ENCODE measurements at places on chromosomes 1 and 21.

GRCh38 chr1:55309053-55309452 lies 93.9 kb upstream of the USP24 start:
- DNase-seq: no peak

DNA sequence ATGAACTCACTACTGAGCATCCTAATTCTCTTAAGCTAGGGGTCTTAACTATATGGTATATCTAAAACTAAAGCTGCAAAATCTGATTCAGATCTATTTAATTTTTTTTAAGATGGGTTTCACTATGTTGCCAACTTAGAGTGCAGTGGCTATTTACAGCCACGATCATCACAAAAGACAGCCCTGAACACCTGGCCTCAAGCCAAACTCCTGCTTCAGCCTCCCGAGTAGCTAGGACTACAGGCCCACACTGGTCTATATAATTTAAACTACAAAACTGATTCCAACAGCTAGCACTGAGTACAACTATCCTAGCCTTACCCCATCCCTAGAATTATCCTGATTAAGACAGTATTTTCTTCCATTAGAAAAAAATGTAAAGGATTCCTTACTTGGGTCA lies 37.1 kb downstream of the EIF4G3 start:
- DNase-seq: no peak

DNA sequence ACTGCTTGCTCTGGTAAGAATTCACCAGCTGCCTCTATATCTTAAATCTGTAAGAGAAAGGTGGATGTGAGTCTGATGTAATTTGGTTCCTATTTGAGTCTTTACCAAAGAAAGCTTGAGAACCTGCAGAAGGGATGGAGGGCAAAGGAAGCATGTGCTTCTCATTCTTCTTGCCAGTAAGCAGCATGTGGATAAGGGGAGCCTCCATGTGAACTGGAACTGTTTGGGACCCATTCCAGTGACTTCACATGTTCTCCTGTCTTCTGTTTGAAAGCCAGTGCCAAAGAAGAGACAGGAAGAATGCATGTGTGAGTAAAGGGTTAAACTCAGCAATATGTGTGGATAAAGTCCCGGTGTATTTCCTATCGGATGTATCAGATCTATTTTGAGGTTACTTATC lies 119.6 kb upstream of the ADGRL2 start:
- no peak for DNase-seq

DNA sequence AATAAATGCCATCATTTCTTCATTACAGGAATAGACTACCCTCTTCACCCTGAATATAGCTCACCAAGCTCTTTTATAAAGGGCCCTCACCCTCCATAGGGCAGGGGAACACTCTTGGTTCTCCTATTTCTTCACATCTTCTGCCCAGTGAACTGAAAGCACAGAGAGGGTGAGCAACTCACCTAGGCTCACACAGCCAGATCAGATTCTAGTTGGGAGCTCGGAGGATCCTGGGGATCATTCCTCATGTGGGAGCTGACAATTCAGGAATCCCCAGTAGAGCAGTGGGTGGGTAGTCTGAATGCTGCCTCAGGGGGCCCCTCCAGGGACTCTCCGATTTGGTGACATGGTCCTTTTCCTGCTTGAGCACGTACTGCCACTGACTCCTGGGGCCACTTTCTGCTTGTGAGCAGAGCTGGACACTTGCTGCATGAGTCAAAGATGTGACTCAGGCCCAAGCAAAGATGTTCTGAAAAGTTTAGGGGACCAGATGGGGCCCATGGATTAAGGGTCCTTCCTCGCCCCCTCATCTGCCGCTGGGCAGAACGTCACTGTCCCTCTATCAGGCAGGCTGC lies 63.7 kb upstream of the WNT4 start:
- DNase-seq: no peak

DNA sequence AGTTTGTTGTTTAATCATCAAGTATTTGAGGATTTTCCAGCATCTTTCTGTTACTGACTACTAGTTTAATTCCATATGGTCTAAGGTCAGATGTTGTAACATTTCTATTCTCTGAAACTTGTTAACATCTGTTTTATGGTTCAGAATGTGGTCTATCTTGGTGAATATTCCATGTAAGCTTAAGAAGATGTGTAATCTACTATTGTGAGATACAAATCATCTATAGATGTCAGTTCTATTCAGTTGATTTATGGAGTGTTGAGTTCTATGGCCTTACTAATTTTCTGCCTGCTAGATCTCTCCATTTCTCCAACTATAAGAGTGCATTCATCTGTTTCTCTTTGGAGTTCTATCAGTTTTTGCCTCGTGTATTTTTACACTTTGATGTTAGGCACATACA lies 31.5 kb downstream of the WARS2 start:
- DNase-seq: no peak

DNA sequence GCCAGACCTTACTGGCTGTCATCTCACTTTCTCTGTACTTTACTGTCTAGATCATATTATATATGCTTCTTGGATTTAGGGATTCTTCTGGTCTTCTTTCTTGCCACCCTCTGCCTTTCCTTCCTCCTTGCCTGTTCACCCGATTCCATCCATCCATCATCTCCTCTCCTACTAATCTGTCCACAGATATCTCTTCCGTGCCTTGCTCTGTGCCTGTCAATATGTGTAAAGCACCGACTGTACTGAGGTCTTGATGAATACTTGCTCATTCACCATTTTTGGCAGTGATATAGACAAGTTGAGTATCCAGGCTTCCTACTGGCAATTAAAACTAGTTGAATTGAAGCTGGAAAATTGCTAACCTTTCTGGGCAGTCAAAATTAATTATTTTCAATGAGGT lies 8.1 kb downstream of the FMN2 start:
- no peak for DNase-seq

DNA sequence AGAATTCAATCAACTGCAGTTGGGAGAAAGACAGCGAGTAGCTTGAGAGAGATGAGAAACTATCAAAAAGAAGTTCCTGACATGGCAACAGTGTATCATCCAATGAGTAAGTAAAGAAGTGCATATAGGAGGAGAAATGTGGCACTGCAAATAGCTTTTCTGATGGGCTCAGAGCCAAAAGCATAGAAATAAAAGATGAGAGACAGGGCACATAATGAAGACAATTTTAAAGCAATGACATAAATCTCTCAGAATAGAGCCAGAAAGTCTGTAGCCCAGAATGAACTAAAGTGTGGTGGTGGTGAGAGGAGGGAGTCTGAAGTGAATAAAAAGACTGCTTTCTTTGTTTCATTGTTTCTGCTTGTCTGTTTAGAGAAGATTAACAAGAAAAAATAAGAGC lies 34.3 kb downstream of the TNFSF18 start:
- DNase-seq: no peak

DNA sequence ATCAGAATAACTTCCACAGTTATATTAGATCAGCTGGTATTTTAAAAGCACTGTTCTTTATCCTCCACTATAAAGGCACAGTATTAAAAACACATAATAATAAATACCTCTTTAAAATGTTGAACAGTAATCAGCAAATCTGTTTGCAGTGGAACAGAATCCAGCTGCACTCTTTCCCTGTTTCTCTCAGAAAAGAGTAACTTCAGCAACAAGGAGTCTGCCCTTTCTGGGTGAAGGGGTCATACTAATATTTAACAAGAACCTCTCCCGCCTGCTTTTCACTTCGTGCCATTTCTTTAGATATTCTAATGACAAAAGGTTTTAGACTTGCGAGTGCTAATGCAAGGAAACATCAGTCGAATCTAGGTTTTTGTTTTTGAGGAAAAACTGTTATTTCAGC lies 194.2 kb upstream of the FMN2 start:
- no peak for DNase-seq

- DNase-seq: no peak
These were observed 66.4 kb downstream of the LMX1A start for GRCh38 chr1:165290148-165290547.

- no peak for DNase-seq
These were observed 27.4 kb downstream of the C1orf116 start for GRCh38 chr1:207004931-207005830.

GRCh38 chr1:13828454-13829151 lies 128.6 kb downstream of the PRDM2 start:
- DNase-seq: no peak

GRCh38 chr1:87174724-87175245 lies 153.9 kb upstream of the LMO4 start:
- no peak for DNase-seq
